ENCODE measurements at places on chromosomes 5 and 9. TPM values are rescaled to one million over a fixed set of nuclear protein-coding genes. Genes with fewer than 3 reads are reported as not detected.
A peak's percentile ranks its signal among the peaks of the same experiment; 100 is the strongest.

GRCh38 chr9:111483439-111483857, 735 bp downstream of the ECPAS start:
- DNase-seq = peak; percentile 39

DNA sequence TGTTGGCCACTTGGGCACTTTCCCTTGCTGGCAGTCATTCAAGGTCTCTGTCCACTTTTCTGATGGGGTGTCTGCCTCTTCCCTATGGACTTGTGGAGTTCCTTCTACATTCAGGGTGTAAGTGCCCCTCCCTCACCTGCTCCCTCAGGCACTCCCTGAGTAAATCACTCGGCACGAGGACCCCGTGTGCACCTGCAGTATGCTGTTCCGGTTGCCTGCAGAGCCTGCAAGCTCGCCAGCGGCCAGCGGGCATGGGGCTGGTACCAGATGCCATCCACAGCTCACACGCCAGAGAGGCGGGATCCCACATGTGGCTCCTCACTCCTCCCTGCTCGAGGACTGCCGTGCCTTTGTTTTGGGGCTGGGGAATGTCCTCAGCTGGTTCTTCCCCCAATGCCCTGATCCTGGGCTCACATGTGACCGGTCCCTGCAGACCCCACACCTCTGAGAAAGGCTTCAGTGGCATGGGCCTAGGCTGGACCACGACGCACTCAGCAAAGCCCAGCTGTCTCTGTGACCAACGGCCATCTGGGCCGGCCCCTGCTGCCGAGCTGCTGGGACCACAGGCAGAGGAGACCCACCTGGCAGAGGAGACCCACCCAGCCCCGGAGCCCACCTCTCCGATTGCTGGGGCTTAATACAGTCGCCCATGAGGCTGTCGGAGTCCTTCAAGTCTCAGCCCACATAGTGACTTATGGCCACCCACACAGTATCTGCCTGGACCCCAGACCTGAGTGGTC, 46.1 kb upstream of the CLPTM1L start:
- DNase-seq = no peak

DND1 gene
- 0.81 TPM for polyA plus RNA-seq

DNA sequence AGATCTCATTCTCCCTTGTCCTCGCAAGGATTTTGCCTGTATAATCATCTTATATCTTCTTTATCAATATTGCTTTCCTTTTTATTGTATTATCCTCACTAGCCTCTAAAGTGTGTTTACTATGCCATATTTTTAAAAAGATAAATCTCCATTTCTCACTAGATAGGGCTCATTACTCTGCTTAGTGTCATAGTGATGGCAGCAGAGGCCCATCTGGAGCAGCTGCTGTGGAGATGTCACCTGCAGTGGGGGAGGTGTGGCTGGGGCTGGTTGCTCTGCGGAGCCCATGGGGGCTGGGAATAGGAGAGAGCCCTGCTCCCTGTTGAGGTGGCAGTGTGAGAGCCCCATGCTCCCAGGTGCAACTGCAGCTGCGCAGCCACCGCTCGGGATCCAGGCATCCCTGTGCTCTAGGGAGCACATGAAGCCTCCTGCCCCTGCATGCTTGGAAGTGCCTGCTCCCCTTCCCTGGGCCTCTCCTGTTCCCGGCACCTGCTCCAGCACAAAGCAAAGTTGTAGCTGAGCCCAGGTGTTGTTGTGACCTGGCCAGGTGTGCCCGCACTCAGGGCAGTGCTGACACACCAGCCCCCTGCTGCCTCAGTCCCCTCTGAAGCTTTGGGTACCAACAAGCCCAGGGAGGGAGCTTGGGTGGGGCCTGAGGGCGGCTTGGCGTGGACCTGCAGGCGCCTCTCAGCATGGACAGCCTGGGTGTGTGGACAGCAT, 144.6 kb upstream of the MRPS30 start:
- DNase-seq = no peak

EQTN gene
- not detected for polyA plus RNA-seq

Measured in heart right ventricle (tissue), 16 donors.